ENCODE measurements at places on chromosomes 3 and 15.

DNA sequence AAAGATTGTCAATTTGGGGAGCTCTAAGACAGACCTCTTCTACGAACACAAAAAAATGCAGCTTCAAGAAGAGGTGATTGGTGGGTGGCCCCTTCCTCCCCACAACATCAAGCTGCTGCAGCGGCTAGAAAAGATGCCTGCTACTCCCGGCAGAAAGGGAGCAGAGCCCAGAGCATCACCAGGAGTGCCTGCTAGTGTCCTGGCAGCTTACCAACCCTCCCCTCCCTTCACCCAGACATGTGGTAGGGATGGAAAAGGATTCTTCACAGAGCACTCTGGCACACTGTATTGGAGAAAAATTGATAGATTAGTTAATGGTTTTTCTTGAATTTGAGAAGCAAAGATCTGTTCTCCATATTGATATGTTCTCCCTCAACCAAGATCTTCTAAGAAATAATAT lies 10.8 kb downstream of the IP6K1 start:
- no peak for DNase-seq

DNA sequence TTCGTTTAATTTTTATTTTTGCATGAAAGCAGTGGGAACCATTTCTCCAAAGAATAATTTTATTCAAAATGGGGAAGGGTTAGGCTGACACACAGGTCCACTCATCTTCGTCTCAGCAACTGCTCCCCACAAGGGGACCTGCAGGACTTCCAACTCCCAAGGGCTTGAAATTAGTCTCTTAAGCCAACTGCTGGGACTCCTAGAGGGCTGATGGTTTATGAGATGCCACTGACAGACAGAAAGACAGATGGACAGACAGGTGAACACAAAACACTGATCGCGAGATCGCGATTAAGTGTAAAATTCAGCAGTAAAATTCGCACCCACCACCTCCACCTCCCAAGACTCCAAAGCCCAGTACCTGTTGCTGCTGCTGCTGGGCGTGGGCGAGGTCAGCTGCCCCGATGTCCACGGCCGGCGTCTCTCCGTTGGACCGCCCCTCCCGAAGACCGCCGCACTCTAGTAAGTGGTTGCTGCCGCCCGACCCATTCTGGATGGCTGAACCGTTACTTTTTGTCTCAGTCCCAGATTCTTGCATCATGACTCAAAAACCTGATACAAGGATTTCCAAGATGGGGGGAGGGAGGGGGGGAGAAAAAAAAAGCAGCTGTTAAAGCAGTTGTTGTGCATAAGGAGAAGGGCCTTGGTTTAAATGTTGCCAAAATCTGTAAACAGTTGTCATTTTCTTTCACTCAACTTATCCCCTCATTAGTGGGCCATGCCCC lies 385.5 kb downstream of the FOXP1 start:
- no peak for DNase-seq

GRCh38 chr3:12970684-12971083 lies 102.5 kb downstream of the IQSEC1 start:
- no peak for DNase-seq

GRCh38 chr15:69128667-69129311 lies 31.6 kb upstream of the GLCE start:
- no peak for DNase-seq

DNA sequence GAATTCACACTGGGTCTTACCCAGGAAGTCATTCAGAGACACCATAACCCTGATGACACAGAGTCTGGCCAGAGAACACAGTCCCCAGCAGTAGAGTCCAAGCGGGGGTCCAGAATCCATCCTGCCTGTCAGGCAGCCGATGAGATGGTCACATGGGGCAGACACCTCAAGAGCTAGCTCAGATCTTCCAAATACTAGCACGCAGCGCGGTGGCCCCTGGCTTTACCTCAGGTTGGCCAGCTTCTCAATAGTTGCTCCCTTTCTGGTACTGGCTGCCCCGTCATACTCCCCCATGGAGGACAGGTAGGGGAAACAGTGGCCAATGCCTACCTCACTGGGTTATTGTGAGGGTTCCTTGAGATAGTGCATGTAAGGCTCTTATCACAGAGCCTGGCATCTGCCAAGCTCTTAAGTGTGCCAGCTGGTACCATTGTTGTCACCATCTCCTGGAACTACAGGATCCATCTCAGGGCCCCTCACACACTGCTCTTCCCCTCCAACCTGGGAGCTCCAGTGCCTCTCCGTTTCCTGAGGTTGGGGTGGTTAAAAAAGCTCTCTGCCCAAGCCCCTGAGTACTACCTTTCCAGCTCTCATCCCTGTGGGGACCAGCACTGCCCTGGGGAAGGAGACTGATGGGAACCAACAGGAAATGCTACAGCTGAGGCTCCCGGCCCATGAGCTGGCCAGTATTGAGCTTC lies 3.5 kb upstream of the SLC28A1 start:
- no peak for DNase-seq

DNA sequence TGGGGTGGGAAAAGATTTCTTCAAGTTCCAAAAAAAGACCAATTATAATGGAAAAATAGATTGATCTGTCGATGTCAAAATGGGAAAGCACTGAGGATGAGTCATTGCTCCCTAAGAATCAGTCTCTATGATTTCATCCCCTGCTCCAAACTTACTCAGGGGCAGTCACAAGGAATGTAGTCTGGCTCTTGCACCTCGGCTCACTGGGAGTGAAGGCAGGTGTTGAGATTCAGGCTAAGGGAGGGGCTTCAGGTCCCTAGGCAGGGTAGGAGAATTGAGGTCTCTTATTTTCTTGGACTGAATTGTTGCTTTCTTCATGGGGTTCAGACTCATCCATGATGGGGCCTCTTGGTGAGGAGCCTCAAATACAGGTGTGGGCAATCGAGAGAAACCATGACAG lies 14.2 kb downstream of the ESYT3 start:
- no peak for DNase-seq

DNA sequence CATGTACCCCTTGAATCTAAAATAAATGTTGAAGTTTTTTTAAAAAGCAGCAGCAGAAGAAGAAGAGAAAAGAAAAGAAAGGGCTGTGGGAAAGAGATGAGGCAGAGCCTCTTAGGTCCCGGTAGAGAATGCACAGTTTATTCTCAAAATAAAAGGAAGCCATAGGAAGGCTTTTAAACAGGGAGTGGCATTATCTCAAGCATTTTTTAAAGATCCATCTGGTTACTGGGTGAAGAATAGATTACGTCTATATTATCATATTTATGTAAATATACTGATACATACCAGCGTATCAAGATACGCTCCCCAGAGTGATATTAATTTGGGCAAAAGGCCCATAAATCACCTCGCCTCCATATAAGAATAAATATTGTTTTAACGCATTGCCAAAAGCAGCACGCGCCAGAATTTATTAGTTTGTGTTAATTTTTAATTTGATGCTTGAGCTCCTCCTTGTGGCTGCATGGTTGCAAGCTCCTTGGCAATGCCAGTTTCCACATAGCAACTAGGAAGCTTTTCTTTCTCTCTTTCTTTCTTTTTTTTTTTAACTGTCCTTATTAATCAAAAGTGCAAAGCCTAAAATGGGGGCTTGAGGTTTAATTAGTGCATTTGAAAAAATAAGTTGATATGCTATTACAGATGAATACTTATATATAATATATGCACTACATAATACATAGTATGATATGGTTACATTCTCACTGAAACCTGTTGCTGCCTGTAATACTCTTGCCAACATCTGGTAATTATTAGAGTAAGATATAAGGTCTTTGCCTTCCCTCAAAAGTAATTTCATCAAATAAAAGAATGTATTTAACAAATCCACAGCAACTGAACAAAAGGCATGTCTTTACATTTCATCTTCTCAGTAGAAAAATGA lies 242.8 kb upstream of the UBE2E2 start:
- DNase-seq, result peak; percentile 68

DNA sequence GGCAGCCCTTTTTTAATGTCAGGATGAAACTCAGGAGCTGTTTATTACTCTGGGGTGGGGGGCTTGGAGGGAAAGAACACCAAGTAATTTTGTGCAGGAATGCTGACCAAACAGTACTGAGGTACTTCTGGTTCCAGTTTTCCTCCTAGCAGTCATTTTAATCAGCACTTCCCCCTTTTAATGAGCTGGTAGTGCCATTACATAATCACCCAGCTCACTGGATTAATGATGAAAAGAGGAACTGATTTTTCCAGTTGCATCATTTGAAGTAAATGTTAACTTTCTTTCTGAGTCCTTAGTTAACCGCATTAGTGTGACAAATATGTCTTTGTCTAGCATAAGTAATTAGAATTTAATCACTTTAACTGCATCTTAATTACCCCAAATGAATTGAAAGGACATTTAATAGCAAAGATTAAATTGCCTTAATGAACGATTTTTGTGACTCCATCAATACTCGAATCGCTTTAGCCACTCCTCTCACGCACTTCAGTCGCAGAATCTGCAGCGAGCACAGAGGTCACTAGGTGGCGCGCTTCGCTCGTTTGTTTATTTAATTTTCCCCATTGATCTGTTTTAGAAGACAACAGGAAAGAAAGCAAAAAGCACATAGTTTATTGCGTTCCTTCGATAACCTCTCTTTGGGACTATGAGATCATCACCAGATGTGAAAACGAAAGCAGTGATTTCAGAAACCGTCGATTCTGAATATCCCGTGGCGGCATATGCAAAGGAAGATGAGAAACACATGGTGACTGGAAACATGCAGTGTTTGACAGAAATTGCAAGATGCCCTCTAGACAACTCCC lies 9.8 kb downstream of the ONECUT1 start:
- DNase-seq, result peak; percentile 77

- peak; percentile 37 for DNase-seq
Measured at GRCh38 chr15:56281145-56281544, 37.5 kb upstream of the RFX7 start.

GRCh38 chr3:55812394-55813013 lies 325.4 kb upstream of the WNT5A start:
- DNase-seq, result no peak

- no peak for DNase-seq
Measured at GRCh38 chr15:51024735-51025453, 69.8 kb downstream of the TNFAIP8L3 start.

- peak; percentile 75 for DNase-seq
Measured at GRCh38 chr3:32401126-32401525, 9.5 kb downstream of the CMTM7 start.

GRCh38 chr3:129398803-129399144 lies 29.7 kb downstream of the EFCAB12 start:
- peak; percentile 22 for DNase-seq

DNA sequence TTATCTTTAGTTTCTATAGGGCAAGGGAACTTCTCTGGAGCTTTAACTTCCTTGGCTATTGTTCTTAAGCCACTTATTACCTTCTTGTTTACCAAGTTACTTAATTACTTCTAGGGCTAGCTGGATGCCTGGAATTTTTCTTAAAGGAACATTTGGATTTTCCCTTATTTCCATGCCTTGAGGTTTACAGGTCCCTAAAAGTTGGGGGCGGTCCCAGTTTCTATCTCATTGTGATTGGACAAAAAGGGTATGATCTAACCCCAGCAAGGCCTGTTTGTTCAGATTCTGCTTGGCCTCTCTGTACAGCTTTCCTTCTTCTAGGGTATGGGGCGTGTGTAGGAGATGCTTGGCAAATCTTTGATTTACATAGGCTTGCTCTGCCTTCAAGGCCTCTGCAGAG lies 17.4 kb downstream of the PDHB start:
- DNase-seq, result peak; percentile 51
